Tibial nerve (tissue), 4 donors: ENCODE measurements at places on chromosomes 12 and 14. TPM values are rescaled to one million over a fixed set of nuclear protein-coding genes. Genes with fewer than 3 reads are reported as not detected.
A peak's percentile ranks its signal among the peaks of the same experiment; 100 is the strongest.

DNA sequence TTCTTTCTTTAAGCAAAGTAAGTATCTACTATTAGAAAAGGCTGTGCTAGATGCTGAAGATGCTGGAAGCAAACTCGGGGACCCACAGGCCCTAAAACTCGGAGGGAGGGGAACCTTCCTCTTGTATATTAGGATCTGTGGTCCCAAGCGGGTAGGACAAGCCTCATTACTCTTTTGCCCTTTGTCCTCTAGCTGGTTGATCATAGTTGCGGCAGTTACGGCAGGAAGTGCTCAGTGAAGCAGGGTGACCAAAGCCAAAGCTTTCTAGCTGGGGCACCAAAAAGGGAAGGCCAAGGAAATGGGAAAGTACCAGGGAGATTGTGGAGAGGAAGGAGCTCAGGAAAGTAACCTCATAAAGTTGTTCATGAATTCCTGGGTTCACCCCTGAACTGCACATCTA lies 76.3 kb downstream of the SCFD1 start:
- H3K27ac ChIP-seq = no peak overlapping the region
- H3K4me3 ChIP-seq = no peak overlapping the region
- H3K27me3 ChIP-seq = no peaks in the 10 kb centered on the region

- H3K4me1 ChIP-seq = no peaks in the 10 kb centered on the region
- H3K4me3 ChIP-seq = no peak overlapping the region
Measured at GRCh38 chr14:71943695-71944018, 11.4 kb downstream of the RGS6 start.

DCD gene
- not detected for total RNA-seq

DNA sequence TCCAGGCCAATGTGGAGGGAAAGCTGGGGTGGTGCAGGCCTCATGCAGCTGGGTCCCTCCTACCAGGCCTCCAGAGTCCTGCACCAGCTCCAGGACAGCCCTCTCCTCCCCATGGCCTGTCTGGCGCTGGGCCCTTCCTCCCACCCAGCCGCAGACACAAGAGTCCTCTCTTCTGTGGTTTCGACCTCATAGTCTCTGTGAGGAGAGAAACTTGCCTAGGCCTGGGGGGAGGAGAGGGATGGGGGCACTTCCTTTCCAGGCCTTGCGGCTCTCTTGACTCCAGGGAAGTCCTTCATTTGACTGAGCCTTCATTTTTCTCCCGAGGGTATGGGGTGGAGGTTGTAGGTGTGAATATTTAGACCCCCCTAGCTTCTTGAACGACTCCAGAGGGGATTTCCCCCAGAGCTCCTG lies 2.3 kb downstream of the MMP14 start:
- H3K4me3 ChIP-seq = peak overlapping the region; percentile 87
- peak overlapping the region; percentile 96 for H3K27ac ChIP-seq
- DNase-seq = no peak
- no peaks in the 10 kb centered on the region for H3K4me1 ChIP-seq

GRCh38 chr14:50233166-50233950 lies 2.0 kb upstream of the SOS2 start:
- H3K4me1 ChIP-seq = peaks cover 26% of the 10 kb centered on the region
- no peaks in the 10 kb centered on the region for H3K36me3 ChIP-seq
- no peak overlapping the region for H3K4me3 ChIP-seq
- no peak for DNase-seq
- peak overlapping the region; percentile 11 for H3K27ac ChIP-seq

GRCh38 chr12:89895591-89895990 lies 187.0 kb upstream of the ATP2B1 start:
- H3K27ac ChIP-seq = no peak overlapping the region
- no peak for DNase-seq
- no peak overlapping the region for H3K4me3 ChIP-seq
- H3K27me3 ChIP-seq = no peaks in the 10 kb centered on the region
- H3K4me1 ChIP-seq = no peaks in the 10 kb centered on the region
- no peaks in the 10 kb centered on the region for H3K36me3 ChIP-seq

RERGL gene
- total RNA-seq = 6.3 TPM

C1QL4 gene
- not detected for total RNA-seq

- H3K36me3 ChIP-seq = no peaks in the 10 kb centered on the region
- H3K4me1 ChIP-seq = peaks cover 4% of the 10 kb centered on the region
- H3K27ac ChIP-seq = no peak overlapping the region
- DNase-seq = no peak
- H3K4me3 ChIP-seq = no peak overlapping the region
Measured at GRCh38 chr12:74489543-74489942, 48.1 kb upstream of the ATXN7L3B start.

DNA sequence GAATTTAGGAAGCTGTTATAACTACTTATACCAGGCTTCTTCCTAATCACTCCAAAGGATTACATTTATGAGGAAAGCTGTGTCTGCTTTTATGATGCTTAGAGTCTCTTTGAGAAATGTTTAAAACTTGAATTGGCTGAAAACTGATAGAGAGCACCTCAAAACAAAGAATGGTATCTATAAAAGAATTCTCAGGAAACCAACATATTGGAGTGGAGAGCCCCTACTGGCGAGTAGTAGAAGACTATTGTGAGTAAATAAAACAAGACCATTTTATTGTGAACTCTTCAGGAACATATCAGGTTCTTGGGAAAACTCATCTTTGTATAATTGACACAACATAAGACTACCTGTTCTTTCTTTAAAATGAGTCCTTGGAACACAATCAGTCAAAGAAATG lies 578.6 kb downstream of the RERGL start:
- DNase-seq = no peak
- no peaks in the 10 kb centered on the region for H3K27me3 ChIP-seq
- no peaks in the 10 kb centered on the region for H3K36me3 ChIP-seq
- no peak overlapping the region for H3K4me3 ChIP-seq

DNA sequence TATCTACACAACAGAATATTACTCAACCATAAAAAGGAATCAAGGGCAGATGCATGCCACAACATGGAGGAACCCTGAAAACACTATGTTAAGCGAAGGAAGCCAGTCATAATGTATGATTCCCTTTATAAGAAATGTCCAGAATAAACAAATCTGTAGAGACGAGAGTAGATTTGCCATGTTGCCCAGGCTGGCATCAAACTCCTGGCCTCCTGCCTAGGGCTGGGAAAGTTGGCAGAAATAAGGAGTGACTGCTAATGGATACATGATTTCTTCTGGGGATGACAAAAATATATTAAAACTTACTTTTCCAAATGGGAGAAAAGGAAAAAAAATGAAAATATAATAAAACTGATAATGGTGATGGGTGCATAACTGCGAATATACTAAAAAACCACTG lies 10.9 kb downstream of the CLIP1 start:
- no peak for DNase-seq
- H3K27ac ChIP-seq = no peak overlapping the region
- H3K27me3 ChIP-seq = no peaks in the 10 kb centered on the region

CLEC4C gene
- total RNA-seq = not detected

GLIPR1L2 gene
- 1.5 TPM for total RNA-seq

NPFF gene
- not detected for total RNA-seq

DNA sequence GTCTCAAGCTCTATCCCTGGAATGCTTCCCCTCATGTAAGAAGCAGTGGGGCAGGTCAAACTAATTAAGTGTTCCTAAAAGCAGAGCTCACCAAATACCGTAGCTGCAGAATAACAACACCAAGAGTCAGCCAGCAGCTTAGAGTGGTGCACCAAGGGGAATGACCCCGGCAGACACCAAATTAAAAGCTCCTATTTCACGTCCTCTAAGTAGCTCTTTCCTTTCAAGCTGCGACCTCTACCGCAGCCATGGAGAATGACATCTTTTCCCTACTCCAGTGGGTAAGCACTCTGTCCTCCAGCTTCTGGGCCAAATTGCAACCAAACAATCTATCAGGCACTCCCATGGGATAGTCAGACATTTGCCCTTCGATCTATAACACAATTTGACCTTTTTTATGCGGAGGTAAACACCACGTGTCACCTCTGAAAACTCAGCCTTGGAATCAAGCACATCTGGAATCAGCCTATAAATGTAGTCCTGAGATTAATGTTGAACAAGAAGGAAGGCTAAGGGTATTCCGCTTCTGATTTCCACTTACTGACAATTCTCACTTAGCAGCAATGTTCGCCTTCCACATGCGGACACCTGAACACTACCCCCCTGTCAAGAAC lies 67.6 kb upstream of the CDKN3 start:
- no peak overlapping the region for H3K27ac ChIP-seq
- no peaks in the 10 kb centered on the region for H3K36me3 ChIP-seq
- H3K4me3 ChIP-seq = no peak overlapping the region
- peak; percentile 48 for DNase-seq

GRCh38 chr12:126891789-126892188 lies 1375.2 kb upstream of the TMEM132C start:
- no peak for DNase-seq
- H3K27me3 ChIP-seq = no peaks in the 10 kb centered on the region
- no peaks in the 10 kb centered on the region for H3K4me1 ChIP-seq
- no peak overlapping the region for H3K27ac ChIP-seq
- H3K4me3 ChIP-seq = no peak overlapping the region
- H3K36me3 ChIP-seq = no peaks in the 10 kb centered on the region

- no peak overlapping the region for H3K27ac ChIP-seq
- H3K4me3 ChIP-seq = no peak overlapping the region
- no peaks in the 10 kb centered on the region for H3K27me3 ChIP-seq
- DNase-seq = no peak
- no peaks in the 10 kb centered on the region for H3K4me1 ChIP-seq
- peaks cover 14% of the 10 kb centered on the region for H3K36me3 ChIP-seq
Measured at GRCh38 chr12:121423682-121424623, 24.0 kb downstream of the RNF34 start.

ZFYVE26 gene
- 39.1 TPM for total RNA-seq

- H3K27ac ChIP-seq = no peak overlapping the region
- H3K27me3 ChIP-seq = no peaks in the 10 kb centered on the region
- H3K36me3 ChIP-seq = no peaks in the 10 kb centered on the region
Measured at GRCh38 chr12:108989376-108989775, 31.5 kb downstream of the SVOP start.

DNA sequence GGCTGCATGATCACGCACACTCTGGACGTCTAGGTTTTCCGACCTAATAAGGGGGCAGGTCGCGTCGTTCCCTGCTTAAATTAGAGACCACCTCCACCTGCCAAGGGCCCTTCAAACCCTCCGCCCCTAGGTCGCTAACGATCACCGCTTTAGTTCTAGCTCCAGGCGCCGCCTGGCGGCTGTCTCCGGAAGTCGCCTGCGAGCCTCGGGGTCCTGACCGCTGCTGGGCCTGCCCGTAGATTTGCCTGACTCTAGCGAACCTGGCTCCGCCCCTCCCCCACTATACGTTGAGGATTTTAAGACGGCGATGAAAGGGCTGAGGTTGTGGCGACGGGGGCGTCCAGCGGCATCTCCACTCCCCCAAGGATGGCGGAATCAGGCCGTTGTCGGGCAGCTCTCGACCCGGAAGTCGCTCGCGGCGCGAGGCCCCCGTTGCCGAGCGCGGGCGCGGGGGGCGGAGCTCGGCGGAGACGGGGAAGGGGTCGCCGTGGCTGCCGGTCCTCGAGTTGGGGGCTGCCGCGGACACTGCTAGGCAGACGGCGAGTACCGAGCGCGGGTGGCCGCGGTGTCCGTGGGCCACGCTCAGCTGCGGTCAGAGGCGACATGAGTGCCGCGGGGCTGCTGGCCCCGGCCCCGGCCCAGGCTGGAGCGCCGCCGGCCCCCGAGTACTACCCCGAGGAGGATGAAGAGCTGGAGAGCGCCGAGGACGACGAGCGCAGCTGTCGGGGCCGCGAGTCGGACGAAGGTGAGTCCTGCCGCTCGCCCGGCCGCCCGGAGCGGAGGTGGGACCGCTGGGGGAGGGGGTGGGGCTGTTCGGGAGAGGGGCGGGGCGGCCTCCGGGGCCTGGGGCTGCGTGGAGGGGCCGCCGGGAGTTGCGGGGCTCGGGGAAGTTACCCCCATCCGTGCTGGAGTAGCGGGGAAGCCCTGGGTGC lies at the start of gene SUDS3:
Gene SUDS3 (plus strand): TSS at position 467 of the 932 bp plus-strand sequence. CDS start 137 bp downstream, at position 604.
- peak; percentile 99 for DNase-seq
- H3K4me3 ChIP-seq = peak within 1 kb of the TSS; percentile 98
- H3K36me3 ChIP-seq = no peaks in the 10 kb centered on the region
- peaks cover 55% of the 10 kb centered on the region for H3K4me1 ChIP-seq
- peak within 1 kb of the TSS; percentile 89 for H3K27ac ChIP-seq

GLT1D1 gene
- total RNA-seq = not detected

- no peak overlapping the region for H3K27ac ChIP-seq
- no peak for DNase-seq
- H3K4me3 ChIP-seq = no peak overlapping the region
- no peaks in the 10 kb centered on the region for H3K4me1 ChIP-seq
- no peaks in the 10 kb centered on the region for H3K36me3 ChIP-seq
Measured at GRCh38 chr12:106680280-106680679, 94.2 kb upstream of the RIC8B start.

DNA sequence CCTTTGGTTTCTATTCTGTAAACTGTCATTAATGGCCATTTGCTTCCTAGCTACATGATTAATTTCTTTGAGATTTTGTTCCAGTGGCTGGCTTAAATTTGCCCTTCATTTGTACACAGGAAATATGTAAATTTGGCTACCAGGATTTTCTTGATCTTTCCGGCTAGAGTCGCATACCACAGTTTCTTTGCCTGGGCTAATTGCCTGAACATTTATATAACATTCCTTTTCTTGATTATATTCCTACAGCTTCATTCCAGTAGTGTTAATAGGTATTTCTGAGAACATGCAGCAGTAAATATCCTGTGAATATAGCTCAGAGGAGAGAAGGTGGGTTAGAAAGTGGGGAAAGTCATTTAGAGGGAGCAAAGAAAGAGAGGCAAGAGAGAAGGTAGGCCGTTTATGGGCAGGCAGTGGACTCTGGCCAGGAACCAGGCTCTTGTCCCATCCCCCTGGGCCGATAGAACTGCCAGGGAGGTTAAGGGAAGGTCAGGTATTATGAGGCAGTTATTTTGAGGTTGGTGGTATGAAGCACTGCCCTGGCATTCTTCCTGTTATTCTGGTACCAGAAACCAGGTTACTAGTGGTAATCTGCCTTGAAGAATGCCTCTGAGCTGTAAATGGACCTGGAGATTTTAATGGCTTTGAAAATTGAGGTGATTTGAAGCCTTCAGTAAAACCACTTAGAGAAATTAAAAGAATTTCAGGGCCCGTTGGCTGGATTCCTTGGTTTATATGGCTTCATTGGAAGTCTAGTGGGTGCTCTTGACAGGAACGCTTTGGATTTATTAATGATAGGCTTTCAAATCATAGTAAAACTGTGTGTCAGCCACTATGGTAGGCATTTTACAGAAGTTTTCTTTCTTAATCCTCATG lies 4.4 kb downstream of the RNF10 start:
- DNase-seq = no peak
- peaks cover 8% of the 10 kb centered on the region for H3K36me3 ChIP-seq
- peak overlapping the region; percentile 16 for H3K4me3 ChIP-seq
- peak overlapping the region; percentile 97 for H3K27ac ChIP-seq
- no peaks in the 10 kb centered on the region for H3K4me1 ChIP-seq
- no peaks in the 10 kb centered on the region for H3K27me3 ChIP-seq

GRCh38 chr12:81615026-81615588 lies 144.0 kb downstream of the PPFIA2 start:
- H3K4me1 ChIP-seq = no peaks in the 10 kb centered on the region
- no peak for DNase-seq

- no peaks in the 10 kb centered on the region for H3K27me3 ChIP-seq
- H3K36me3 ChIP-seq = no peaks in the 10 kb centered on the region
- DNase-seq = peak; percentile 40
Measured at GRCh38 chr14:41285186-41285748, 321.4 kb upstream of the LRFN5 start.
